Vein endothelial cell (primary cell): ENCODE measurements at places on chromosomes 5 and 9. TPM values are rescaled to one million over a fixed set of nuclear protein-coding genes. Genes with fewer than 3 reads are reported as not detected.

Gene WHRN
- total RNA-seq, result 0.67 and 1.6 TPM in 2 replicates

Gene FBN2
- 2.4 and 5.9 TPM in 2 replicates for total RNA-seq

Gene SLC22A5
- total RNA-seq, result 2.0 and 5.3 TPM in 2 replicates

Gene GZMA
- total RNA-seq, result 0.33 TPM in 1 of 2 replicates, not detected in the other

Gene ADRB2
- 6.5 and 7.5 TPM in 2 replicates for total RNA-seq

Gene DNAH5
- total RNA-seq, result 0.33 and 0.96 TPM in 2 replicates

Gene FCN2
- total RNA-seq, result not detected in 2 replicates

Gene SLC34A3
- total RNA-seq, result not detected in 2 replicates

Gene CCDC171
- total RNA-seq, result 0.98 and 1.1 TPM in 2 replicates

Gene GABRA1
- total RNA-seq, result not detected in 2 replicates

Gene CCL21
- total RNA-seq, result not detected in 2 replicates

Gene FAM78A
- 6.5 and 7.5 TPM in 2 replicates for total RNA-seq

Gene MOB3B
- 0.48 and 0.65 TPM in 2 replicates for total RNA-seq

Gene TJP2
- total RNA-seq, result 108 and 165 TPM in 2 replicates

Gene CTXN3
- not detected in 2 replicates for total RNA-seq

Gene ROR2
- total RNA-seq, result under 0.01 TPM in 1 of 2 replicates, not detected in the other

Gene LCN1
- not detected in 2 replicates for total RNA-seq

Gene APBA1
- total RNA-seq, result 10.5 and 22.5 TPM in 2 replicates

Gene C8G
- total RNA-seq, result 0.33 and 0.76 TPM in 2 replicates

Gene SMIM33
- not detected in 2 replicates for total RNA-seq

Gene GFRA3
- 0.10 TPM in 1 of 2 replicates, not detected in the other for total RNA-seq

Gene RNF208
- 0.19 and 0.65 TPM in 2 replicates for total RNA-seq

Gene CDH12
- total RNA-seq, result not detected in 2 replicates

Gene ADAMTS16
- total RNA-seq, result under 0.01 TPM in 1 of 2 replicates, not detected in the other

Gene SPATA31C1
- not detected in 2 replicates for total RNA-seq

Gene IFNA21
- not detected in 2 replicates for total RNA-seq

Gene PCDH1
- total RNA-seq, result 211 and 312 TPM in 2 replicates

Gene SPATA9
- total RNA-seq, result 0.48 and 0.65 TPM in 2 replicates

Gene GARNL3
- 8.2 and 9.5 TPM in 2 replicates for total RNA-seq

Gene TIMD4
- total RNA-seq, result not detected in 2 replicates

Gene FOXD4L4
- total RNA-seq, result 0.19 and 0.33 TPM in 2 replicates

Gene SLC12A7
- total RNA-seq, result 22.0 and 30.1 TPM in 2 replicates

Gene ORM1
- total RNA-seq, result not detected in 2 replicates

Gene PTGDS
- not detected in 2 replicates for total RNA-seq

Gene KIF4B
- 0.33 and 0.48 TPM in 2 replicates for total RNA-seq

Gene PCDHGB3
- 6.5 and 8.8 TPM in 2 replicates for total RNA-seq

Gene FGFR4
- total RNA-seq, result 2.3 and 4.6 TPM in 2 replicates

Gene TXNDC8
- not detected in 2 replicates for total RNA-seq

Gene RXRA
- total RNA-seq, result 24.0 and 28.4 TPM in 2 replicates

Gene PCDHB10
- total RNA-seq, result 1.1 and 1.3 TPM in 2 replicates

Gene SLC6A18
- total RNA-seq, result not detected in 2 replicates

Gene MCC
- 21.3 and 25.8 TPM in 2 replicates for total RNA-seq

Gene GGTA1
- total RNA-seq, result 0.65 and 0.86 TPM in 2 replicates

Gene LMX1B
- total RNA-seq, result not detected in 2 replicates

Gene PCDHGA9
- total RNA-seq, result 5.6 and 6.1 TPM in 2 replicates

Gene GAS1
- 1.5 and 1.6 TPM in 2 replicates for total RNA-seq

Gene IFNA13
- total RNA-seq, result not detected in 2 replicates

Gene RANBP3L
- not detected in 2 replicates for total RNA-seq

Gene WNT8A
- under 0.01 TPM in 1 of 2 replicates, not detected in the other for total RNA-seq

Gene MARCHF6
- 62.3 and 66.6 TPM in 2 replicates for total RNA-seq

Gene FBP1
- total RNA-seq, result 3.2 and 3.3 TPM in 2 replicates
